Caki2 (cell line): ENCODE measurements at places on chromosomes 4 and X. TPM values are rescaled to one million over a fixed set of nuclear protein-coding genes. Genes with fewer than 3 reads are reported as not detected.
A peak's percentile ranks its signal among the peaks of the same experiment; 100 is the strongest.

GRCh38 chrX:9339603-9340491 lies 125.0 kb upstream of the TBL1X start:
- no peak for DNase-seq

The SMPX gene
- total RNA-seq = 1.4 and 3.9 TPM in 2 replicates

DNA sequence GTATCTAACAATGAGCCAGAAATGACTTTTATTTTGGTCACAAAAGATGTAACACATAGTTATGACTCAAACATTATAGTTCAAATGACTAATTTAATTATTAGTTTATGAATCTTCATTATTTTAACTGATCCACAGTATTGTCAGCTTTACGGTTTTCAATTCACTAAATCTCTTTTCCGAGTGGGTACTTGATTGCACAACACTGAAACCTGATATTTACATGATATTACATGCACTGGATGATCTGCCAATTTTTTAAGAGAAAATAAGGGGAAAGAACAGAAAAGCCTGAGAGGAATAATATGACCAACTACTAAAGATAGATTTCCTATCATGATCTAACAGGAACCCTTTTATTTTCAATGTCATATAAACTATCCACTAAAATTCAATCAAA lies 1446.0 kb downstream of the FSTL5 start:
- DNase-seq = no peak

- no peak for DNase-seq
These were observed 86.2 kb downstream of the PCDH18 start for GRCh38 chr4:137446071-137446470.

The SHISA3 gene
- not detected in 2 replicates for total RNA-seq

The TCEAL7 gene
- not detected in 2 replicates for total RNA-seq

The COL4A5 gene
- total RNA-seq = 1.0 and 11.0 TPM in 2 replicates

- DNase-seq = peak; percentile 60
These were observed 368.7 kb downstream of the CCSER1 start for GRCh38 chr4:90495936-90496335.

GRCh38 chr4:142656178-142656577 lies 189.9 kb downstream of the INPP4B start:
- peak; percentile 34 for DNase-seq

The ARMCX2 gene
- 63.1 and 77.1 TPM in 2 replicates for total RNA-seq

DNA sequence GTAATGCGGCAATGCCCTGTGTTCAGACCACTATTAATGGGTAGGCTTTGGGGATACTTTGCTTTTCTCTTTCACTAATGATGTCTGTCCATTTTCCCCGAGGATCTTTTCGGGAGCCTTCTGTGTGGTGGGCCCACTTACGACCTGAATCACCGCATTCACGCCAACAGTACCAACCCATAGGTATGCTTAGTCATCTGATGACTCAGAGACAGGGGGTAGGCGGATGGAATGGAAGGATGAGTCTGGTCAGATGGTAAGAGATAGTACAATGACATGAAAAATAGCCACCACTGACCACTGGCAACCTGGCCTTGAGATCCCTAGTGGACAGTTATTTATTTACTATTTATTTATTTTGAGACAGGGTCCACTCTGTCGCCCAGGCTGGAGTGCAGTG lies 76.0 kb upstream of the DHRSX start:
- peak; percentile 61 for DNase-seq

DNA sequence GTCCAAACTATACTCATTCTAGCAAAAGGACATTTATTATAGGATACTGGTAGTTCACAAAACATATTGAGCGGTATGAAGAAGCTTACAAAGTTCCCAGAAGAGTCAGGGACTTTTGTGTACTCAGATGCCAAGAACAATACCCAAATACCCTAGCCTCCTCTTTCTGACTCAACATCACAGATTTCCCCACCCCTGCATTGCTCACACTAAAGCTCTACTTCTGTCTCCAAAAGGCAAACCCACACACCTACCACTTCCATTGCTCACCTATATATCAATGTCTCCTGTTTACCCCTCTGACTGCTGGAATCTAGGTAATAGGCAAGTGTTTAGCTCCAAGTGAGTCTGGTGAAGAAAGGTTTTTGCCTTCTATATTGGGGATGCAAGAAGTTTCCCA lies 100.7 kb upstream of the HCCS start:
- no peak for DNase-seq
